CD4-positive, alpha-beta T cell treated with Interleukin-6 for 4 hours (primary cell): ENCODE measurements at places on chromosomes 7 and 10.

- peak; percentile 7 for DNase-seq
Measured at GRCh38 chr7:105304040-105304895, 84.5 kb downstream of the SRPK2 start.

- no peak for DNase-seq
Measured at GRCh38 chr7:45978010-45978681, 57.1 kb upstream of the IGFBP3 start.

GRCh38 chr7:91824201-91824600, 56.3 kb downstream of the MTERF1 start:
- no peak for DNase-seq

- DNase-seq = no peak
Measured at GRCh38 chr7:144854839-144855424, 19.1 kb upstream of the TPK1 start.

DNA sequence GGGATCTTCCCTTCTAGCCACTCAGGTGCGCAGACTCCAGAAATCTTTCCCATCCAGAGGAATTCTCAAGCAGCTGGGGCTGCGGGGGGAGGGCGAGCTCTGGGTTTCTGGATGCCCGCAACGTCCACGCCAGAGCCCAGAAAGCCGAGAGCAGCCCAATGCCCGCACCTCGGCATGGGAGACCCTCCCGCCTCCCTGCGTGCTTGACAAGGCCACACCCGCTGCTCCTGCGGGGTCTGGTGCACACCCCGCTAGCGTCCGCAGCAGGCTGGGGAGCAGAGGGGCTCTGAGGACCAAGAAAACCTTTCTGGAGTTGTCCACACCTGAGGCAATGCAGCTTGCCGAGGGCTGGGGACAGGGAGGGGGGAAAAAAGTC, 66.2 kb downstream of the SLC29A4 start:
- no peak for DNase-seq

DNA sequence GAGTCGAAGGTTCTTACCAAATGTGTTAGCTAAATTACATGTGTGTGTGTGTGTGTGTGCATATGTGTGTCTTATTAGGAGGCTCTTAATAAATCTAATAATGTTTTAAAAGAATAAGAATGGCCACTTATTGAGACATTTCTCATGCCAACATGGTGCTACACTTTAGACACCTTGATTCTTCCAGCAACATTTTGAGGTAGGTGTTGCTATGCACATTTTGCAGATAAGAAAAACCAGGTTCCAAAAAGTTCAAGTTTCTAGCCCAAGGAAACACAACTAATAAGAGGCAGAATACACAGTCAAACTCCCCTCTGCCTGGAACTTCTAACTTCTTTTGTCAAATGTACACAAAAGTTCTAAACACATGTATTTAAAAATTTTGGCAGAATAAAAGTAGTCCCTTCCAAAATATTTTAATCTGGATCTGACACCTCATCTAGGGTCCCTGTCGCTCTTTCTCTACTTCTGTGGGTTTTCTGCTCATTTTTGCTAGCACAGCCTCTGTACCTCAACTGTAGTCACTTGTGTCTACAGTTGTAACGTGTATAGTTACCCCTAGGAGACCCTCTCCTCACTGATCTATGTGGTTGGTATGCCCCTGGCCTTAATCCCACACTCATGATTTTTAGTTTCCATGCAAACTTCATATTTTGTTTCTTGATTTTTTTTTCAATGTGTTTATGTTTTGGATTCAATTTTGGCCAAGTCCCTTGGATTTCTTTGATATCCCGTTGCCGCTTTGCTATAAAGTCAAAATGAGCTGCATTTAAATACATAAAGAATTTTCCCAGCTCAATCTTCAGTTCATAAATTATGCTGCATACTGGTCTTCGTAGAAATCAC, 4.3 kb downstream of the ANKRD1 start:
- DNase-seq = no peak

- DNase-seq = no peak
Measured at GRCh38 chr10:77702166-77702565, 64.6 kb upstream of the KCNMA1 start.

GRCh38 chr10:132182591-132182990, 4.2 kb upstream of the DPYSL4 start:
- no peak for DNase-seq

DNA sequence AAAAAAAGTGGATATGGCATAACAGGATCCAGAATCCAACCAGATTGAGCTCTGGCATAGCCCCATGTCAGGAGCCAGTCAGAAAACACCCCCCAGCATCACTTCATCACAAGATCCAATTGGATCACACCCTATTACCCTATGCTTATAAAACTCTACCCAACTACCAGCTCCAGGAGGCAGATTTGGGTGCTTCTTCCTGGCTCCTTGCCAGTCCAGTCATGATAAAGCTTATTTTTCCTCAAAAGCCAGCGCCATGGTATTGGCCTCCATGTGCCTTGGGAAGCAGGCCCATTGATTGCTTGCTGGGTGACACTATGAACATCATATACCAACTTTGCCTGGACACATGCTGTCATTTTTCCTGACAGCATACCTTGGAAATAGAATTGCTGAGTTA, 281.4 kb upstream of the MKLN1 start:
- no peak for DNase-seq

DNA sequence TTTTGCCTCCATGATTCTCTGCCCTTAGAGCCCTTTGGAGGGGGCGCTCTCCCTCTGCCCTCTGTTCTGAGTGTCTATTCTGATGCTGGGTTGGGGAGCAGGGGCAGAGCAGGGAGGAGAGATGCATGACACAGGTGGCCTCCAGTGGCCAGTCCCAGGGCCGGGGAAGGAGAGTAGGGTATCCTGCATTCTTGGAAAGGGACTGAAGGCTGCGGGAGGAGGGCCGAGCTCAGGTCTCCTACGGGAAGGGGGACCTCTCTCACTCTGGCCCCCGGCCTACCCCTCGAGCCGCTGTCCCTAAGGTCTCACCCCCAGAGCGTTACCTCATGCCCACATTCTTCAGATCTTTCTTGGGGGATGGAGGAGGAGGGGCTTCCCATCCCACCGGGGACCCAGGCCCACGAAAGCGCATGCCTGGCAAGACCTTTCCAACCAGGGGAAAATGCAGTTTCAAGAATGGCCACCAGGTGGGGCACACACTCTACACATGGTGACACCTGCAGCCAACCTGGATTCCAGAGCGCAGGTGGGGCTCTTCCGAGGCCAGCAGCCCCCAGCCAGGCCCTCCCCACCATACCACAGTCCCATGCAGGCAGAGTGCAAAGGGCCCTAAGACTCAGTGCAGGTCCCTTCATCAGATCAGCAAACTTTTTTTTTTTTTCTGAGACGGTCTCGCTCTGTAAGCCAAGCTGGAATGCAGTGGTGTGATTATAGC, 86.4 kb downstream of the MYL10 start:
- peak; percentile 78 for DNase-seq

- DNase-seq = no peak
Measured at GRCh38 chr10:131816941-131817700, 83.7 kb upstream of the PPP2R2D start.

DNA sequence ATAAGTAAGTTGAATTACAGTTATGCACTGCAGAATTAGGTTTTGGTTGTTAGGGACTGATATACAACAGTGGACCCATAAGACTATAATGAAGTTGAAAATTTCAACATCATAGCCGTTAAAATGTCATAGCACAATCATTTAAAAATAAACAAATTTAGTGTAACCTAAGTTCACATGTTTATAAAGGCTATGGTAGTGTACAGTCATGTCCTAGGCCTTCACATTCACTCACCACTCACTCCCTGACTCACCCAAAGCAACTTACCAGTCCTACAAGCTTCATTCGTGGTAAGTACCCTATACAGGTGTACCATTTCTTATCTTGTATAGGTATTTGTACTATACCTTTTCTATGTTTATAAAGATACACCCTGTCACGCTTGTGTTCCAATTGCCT, 113.7 kb downstream of the RAB11FIP2 start:
- no peak for DNase-seq

GRCh38 chr10:126110489-126111180, 214.3 kb downstream of the FANK1 start:
- no peak for DNase-seq

GRCh38 chr7:18117482-18117881, 89.8 kb upstream of the PRPS1L1 start:
- no peak for DNase-seq

- no peak for DNase-seq
Measured at GRCh38 chr7:151080067-151080521, 515 bp downstream of the FASTK start.

GRCh38 chr7:71238581-71239295, 106.8 kb downstream of the GALNT17 start:
- DNase-seq = no peak

GRCh38 chr10:46525824-46526681, 30.4 kb downstream of the GPRIN2 start:
- DNase-seq = no peak

- no peak for DNase-seq
Measured at GRCh38 chr10:17831896-17832295, 22.7 kb downstream of the MRC1 start.

- DNase-seq = peak; percentile 88
Measured at GRCh38 chr7:1065585-1066241, 21.4 kb downstream of the GPR146 start.

- no peak for DNase-seq
Measured at GRCh38 chr7:47196106-47196645, 385.7 kb downstream of the TNS3 start.

- DNase-seq = no peak
Measured at GRCh38 chr7:1814089-1814811, 144.2 kb downstream of the ELFN1 start.

GRCh38 chr7:128390871-128391565, 18.8 kb downstream of the IMPDH1 start:
- DNase-seq = no peak

DNA sequence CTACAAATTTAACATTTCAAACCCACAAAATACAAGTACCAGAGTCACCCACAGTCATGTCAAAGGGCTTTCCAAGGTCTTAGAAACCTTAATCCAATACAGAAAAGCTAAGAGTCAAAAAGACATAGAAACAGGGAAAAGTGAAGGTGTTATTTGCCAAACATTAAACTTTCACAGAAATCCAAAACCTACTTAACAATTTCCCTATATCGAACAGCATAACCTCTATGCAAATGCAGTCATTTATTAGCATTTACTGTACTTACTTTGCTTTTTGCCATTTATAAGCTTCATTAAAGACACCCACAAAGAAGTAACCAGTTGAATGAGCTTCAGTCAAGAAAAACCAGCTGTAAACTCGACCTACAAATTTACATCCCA, 1.6 kb downstream of the PANK1 start:
- no peak for DNase-seq

GRCh38 chr7:95102662-95103061, 195.3 kb downstream of the PPP1R9A start:
- DNase-seq = no peak

DNA sequence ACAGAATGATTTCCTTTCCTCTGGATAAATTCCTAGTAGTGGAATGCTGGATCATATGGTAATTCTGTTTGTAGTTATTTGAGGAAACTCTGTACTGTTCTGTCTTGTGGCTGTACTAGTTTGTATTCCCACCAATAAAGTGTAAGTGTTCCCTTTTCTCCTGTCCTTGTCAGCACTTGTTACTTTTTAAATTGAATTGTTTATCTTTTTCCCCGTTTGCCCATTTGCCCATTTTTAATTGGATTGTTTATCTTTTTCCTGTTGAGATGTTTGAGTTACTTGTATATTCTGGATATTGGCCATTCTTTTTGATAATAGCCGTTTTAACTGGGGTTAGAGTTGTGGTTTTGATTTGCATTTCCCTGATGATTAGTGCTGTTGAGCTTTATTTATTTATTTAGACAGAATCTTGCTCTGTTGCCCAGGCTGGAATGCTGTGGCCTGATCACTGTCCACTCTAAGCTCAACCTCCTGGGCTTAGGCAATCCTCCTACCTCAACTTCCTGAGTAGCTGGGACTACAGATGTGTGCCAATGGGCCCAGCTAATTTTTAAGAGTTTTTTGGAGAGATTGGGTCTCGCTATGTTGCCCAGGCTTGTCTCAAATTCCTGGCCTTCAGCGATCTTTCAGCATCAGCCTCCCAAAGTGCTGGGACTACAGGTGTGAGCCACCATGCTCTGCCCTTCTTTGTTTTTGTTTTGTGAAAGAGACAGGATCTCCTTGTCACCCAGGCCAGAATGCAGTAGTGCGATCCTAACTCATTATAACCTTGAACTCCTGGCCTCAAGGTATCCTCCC, 23.0 kb downstream of the BMPR1A start:
- no peak for DNase-seq
